Cardiac muscle cell (in vitro differentiated cells and primary cell): ENCODE measurements at places on chromosomes 6 and 20. TPM values are rescaled to one million over a fixed set of nuclear protein-coding genes. Genes with fewer than 3 reads are reported as not detected.
A peak's percentile ranks its signal among the peaks of the same experiment; 100 is the strongest.

DNA sequence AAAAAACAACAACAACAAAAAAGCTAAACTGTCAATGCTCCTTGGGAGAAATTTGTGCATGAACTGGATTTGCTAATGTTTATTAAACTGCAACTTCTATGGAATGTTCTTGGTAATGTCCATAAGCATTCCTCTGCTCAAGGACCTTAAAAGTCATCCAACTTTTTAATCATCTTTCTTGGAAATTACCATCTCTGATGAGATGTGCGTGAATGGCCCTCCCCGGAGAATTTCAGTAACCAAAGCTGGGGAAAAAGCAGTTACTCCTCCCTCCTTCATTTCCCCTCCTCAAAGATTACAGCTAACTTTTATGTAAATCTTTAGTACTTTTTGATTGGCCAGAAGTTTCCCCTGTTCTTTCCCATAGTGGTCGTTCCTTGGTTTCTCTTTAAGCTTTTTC lies 5.2 kb downstream of the TBCC start:
- H3K4me1 ChIP-seq = peaks cover 9% of the 10 kb centered on the region
- no peak overlapping the region for H3K4me3 ChIP-seq
- H3K36me3 ChIP-seq = no peaks in the 10 kb centered on the region
- DNase-seq = no peak
- no peak overlapping the region for H3K27ac ChIP-seq
- peaks cover 3% of the 10 kb centered on the region for H3K27me3 ChIP-seq

DNA sequence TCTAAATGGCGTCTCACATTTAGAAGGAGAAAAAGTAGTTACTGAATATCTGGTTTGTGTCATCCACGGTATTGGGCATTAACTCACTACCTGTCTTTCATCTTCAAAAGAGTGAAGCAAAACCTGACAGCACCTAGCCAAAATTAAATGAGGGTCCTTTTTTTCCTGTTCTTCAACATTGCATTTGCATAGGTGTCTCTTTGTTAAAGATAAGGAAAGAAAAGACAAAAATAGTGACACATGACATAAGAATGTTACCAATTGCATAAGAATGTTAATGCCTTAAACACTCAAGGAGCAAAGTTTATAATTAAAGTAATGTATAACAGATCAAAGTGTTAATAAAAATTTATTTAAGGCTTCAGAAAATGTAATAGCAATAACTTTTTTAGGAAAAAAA lies 61.4 kb upstream of the MANEA start:
- H3K4me1 ChIP-seq = peaks cover 3% of the 10 kb centered on the region
- H3K27me3 ChIP-seq = no peaks in the 10 kb centered on the region
- H3K27ac ChIP-seq = no peak overlapping the region
- DNase-seq = no peak
- H3K36me3 ChIP-seq = no peaks in the 10 kb centered on the region

GRCh38 chr6:16372029-16372776 lies 133.8 kb downstream of the GMPR start:
- peaks cover 23% of the 10 kb centered on the region for H3K4me1 ChIP-seq
- H3K27me3 ChIP-seq = no peaks in the 10 kb centered on the region
- DNase-seq = peak; percentile 12

DNA sequence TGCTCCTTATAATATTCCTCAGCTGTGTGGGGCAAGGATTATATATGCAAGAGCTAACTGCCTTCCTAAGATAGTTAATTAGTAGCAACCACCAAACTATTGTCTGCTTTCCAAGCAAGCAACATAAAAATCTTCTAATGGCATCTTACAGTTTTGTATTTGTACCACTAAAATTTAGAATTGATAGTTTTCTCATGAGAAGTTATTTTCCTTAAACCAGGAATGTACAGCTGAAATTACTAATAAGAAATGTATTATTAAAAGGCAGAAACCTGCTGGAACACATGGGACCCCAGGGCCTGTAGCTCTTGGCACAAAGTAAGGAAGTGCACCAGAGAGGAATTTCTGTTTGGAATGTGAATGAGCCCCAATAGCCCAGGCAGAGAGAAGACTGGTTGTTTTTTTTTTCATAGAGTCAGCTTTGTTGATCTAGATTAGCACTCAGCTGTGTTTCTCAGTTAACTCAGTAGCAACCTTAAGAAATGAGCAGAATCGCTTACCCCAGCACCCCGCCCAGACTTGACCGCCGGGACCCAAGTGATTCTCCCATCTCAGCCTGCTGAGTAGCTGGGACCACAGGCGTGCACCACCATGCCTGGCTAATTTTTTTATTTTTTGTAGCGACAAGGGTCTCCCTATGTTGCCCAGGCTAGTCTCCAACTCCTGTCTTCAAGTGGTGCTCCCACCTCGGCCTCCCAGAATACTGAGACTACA lies 2.6 kb downstream of the MGME1 start:
- peaks cover 3% of the 10 kb centered on the region for H3K36me3 ChIP-seq
- peak overlapping the region; percentile 99 for H3K27ac ChIP-seq
- H3K4me1 ChIP-seq = peaks cover 30% of the 10 kb centered on the region
- no peaks in the 10 kb centered on the region for H3K27me3 ChIP-seq

DNA sequence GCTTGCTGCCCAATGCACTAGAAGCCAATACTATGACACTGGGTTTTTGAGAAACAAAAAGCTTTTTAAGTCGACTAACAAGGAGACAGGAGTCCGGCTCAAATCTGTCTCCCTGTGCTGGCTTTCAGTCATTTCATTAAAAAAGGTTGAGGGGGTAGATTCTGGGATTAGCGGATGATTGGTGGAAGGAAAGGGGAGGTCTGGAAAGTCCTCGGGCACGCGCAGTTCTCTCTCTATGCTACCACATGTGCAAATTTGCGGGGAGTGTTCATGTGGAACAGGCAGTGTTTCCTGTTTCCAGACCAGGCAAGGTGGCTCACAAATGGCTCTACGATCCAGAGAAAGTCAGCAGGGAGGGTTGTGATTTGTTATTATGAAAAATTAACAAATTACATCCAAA lies 89.1 kb upstream of the TOX2 start:
- no peak overlapping the region for H3K4me3 ChIP-seq
- H3K27me3 ChIP-seq = peaks cover 3% of the 10 kb centered on the region
- DNase-seq = no peak
- no peaks in the 10 kb centered on the region for H3K36me3 ChIP-seq

- no peaks in the 10 kb centered on the region for H3K36me3 ChIP-seq
- DNase-seq = no peak
- H3K27me3 ChIP-seq = peaks cover 93% of the 10 kb centered on the region
- H3K27ac ChIP-seq = no peak overlapping the region
- H3K4me3 ChIP-seq = no peak overlapping the region
These were observed 12.1 kb downstream of the TFAP2A start for GRCh38 chr6:10402648-10403311.

TUBB1 gene
- total RNA-seq = 0.03 TPM in 1 of 2 replicates, not detected in the other

HCK gene
- not detected in 2 replicates for total RNA-seq
